ENCODE measurements at places on chromosomes 3 and 15. TPM values are rescaled to one million over a fixed set of nuclear protein-coding genes. Genes with fewer than 3 reads are reported as not detected.

GRCh38 chr3:186259612-186260383 lies 102.2 kb downstream of the DGKG start:
- DNase-seq, result peak; percentile 72

DNA sequence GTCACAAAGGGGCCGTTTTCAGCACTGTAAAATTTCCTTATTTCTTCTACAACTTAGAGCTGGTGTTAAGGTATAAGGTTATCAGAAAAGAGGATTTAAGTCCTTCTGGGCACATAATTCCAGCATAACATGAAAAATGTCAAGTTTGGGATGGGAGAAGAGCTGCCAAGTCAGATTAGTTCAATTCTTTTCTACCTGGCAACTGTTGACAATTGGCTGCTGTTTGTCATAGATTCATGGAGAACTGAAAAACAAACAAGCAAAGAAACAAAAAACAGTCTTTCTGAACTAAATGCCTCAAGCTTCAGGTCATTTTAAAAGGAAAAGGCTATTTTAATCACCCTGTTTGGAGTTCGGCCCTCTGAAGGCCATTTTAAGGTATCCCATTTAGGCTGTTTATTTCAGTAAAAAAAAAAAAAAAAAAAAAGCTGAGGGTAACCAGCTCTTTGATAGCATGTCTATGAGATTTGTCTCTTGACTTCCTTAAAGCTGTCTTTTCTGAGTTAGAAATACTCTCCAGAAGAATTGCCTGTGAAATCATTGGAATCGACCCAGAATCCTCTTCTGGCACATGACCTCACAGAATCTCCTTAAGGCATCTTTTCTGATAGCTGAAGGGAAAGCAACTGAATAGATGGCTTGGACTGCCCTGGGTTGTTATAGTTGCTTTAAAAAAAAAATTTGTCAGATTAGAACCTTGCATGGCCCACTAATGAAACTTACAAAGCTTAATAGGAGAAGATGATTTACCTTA lies 173.3 kb downstream of the SEMA6D start:
- no peak for DNase-seq

DNA sequence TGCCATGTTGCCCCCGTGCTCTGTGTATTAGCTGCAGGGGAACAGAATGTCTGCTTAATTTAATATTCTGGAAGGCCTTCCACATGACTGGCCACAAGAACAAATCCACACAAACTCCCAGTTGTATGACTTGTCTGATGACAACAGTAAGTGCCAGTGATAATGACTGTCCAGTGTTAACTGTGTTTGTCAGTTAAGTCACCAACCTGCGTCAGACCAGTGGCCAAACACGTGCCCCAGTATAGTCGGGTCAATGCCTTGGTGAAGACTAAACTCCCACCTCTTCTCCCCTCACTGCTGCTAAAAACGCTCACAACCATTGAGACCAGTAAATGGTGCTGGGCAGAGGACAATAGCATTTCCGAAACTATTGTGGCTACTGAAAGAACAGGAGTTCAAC lies 9.8 kb upstream of the ATP13A5 start:
- DNase-seq, result no peak

DNA sequence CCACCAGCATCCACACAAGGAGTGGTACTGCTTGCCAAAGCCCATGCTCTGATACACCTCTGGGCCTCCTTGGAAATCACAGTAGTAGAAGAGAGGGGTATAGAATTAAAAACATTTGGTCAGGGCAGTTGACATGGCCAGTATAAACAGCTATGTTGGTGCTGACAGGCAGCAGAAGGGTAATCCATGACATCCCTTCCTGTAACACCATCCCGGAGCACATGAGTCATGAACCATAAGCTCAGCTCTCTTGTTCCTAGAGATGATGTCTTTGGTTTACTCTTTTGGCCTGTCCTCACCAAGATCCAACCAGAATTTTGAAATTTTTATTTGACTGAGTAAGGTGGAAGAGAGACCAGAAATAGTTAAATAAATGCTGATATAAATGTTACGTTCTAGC lies 132.6 kb upstream of the CTDSPL start:
- no peak for DNase-seq

- DNase-seq, result no peak
Observed at GRCh38 chr3:178808748-178809147, 262.9 kb downstream of the ZMAT3 start.

DNA sequence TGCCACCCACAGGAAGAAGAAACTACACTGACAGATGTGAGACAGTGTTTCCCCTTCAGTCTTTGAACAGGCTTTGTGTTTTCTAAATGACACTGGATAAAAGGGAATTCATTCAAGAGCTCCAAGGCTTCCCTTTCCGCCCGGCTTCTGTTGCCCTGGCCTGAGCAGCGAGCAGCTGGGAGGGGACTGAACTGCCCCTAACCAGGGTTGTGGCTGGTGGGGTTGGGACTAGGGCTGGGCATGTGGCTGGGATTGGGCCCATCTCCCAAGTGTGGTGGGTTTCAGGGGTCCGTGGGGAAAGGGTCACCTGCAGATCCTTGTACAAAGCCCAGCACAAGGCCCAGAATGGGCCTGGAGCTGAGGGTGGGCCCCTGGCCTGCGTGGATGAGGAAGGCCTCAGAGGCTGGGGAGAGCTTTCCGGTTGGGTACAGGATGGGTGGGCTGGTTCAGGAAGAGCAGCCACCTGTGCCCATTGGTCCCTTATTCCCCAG lies 10.4 kb downstream of the VILL start:
- DNase-seq, result no peak

GRCh38 chr3:144384241-144384979 lies 412.8 kb downstream of the DIPK2A start:
- no peak for DNase-seq

GRCh38 chr3:161310649-161311423 lies 60.5 kb downstream of the SPTSSB start:
- DNase-seq, result no peak

DNA sequence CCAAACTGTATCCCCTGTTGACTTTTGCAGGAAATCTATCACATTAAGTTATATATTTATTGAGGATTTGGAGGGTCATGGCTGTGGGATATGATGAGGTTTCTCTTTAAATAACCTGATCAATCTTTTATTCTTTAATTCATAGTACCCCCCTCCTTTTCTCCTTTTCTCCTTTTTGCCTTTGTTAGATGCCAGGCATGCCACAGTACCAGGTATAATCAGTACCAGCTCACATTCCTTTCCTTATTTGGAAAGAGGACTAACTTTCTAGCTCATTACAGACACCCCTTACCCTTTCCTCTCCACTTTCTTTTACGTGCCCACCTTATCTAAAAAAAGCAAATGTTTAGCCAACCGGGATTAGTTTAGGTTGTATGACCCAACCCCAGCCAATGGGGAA lies 326.4 kb upstream of the NAALADL2 start:
- no peak for DNase-seq

DNA sequence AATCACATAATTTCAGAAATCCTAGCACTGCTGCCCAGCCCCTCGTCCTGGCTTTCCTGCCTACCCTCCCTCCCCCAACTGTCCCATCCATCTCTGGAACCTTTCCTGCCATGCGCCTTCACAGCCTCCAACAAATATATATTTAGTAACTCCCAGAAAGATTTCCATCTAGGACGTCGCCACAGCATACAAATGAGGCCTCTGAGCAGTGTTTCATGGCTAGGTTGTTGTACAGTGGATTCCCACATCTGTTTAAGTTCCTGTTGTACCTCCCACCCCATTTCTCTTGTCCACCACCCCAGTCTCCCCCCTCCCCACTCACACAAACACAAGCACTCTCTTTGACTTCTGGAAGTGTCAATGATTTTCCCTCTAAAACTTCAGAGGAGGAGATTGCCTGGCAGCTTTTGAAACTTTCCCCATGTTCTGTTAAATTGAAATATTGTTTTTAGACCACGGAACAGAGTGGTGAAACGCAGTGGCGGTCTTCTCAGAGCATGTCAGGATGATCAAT lies 280.3 kb upstream of the RORA start:
- DNase-seq, result no peak

DNA sequence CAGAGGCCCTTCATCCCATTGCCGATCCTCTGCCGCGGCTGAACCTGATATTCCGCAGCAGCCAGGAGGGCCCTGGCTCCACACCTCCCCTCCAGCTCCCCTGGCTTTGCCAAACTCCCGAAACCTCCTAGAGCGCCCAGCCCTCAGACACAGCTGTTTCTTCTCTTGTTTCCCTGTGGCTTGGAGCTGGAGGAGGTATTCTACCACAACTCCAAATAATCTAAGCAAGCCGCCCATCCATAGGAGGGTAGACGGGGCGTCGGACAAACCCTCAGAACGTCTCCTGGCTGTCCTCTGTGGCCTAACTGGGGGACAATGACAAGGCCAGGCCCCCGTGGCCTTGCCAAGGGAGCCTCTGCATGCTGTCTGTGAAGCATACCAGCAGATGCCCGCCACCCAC lies 10.4 kb downstream of the PLA2G4D start:
- DNase-seq, result no peak

- no peak for DNase-seq
Observed at GRCh38 chr3:27746838-27747237, 24.7 kb upstream of the EOMES start.

DNA sequence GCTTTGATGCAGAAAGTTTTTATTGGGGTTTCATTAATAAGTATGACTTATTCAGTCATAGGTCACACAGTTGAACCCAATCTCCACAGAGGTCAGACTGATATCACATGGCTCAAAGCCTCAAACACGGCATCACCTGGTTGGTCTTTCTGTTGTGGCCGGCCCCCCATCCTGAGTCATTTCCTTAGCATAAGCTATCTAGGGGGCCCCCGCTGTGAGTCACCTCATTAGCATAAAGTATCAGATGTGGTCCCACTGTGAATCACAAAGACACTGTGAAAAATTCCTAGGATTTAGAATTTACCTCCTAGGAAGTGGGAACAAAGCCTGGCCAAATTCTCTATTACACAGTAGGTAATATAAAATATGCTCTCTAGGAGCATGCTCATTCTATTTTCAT lies 502.2 kb downstream of the PYDC2 start:
- DNase-seq, result no peak

DNA sequence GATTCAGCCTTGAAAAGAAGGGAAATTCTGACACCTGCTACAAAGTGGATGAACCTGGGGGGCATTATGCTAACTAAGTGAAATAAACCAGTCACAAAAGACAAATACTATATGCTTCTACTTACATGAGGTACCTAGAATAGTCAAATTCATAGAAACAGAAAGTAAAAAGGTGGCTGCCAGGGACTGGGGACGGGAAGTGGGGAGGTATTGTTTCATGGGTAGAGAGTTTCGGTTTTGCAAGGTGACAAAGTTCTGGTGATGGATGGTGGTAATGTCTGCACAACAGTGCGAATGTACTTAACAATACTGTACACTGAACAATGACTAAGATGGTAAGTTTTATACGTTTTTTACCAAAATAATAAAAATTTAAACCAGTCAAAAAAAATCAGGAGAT lies 4.8 kb downstream of the IDH2 start:
- DNase-seq, result no peak

- DNase-seq, result no peak
Observed at GRCh38 chr3:82294609-82295008, 533.2 kb upstream of the GBE1 start.

The TRA2B gene
- polyA plus RNA-seq, result 204 TPM

The GLDN gene
- not detected for polyA plus RNA-seq

The IGSF10 gene
- polyA plus RNA-seq, result 0.79 TPM

The MDFIC2 gene
- not detected for polyA plus RNA-seq

All from A549 (cell line).